Activated gamma-delta T cell treated with anti-CD3 and anti-CD28 coated beads, Interleukin-2, amount 50 U/mL, for 16 hours (primary cell): ENCODE measurements at places on chromosomes 12 and 14.

GRCh38 chr14:75433631-75434071 is 5.8 kb downstream of the JDP2 start:
- no peak for DNase-seq

DNA sequence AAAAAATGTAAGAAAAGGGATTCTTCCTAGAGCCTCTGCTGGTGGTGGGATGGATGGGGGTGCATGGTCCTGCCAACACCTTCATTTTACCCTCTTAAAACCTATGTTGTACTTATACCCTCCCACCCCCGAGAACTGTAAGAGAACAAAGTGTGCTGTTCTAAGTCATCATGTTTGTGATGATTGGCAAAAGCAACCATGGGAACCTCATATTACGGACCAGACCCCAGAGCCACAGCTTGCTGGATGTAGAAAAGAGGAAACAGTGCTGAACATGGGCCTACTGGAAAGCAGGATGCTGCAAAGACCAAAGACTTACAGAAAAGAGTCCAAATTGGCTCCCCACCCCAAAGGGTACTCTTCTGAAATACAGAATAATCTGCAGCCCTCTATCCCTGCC is 311.2 kb downstream of the DUSP6 start:
- DNase-seq = no peak

DNA sequence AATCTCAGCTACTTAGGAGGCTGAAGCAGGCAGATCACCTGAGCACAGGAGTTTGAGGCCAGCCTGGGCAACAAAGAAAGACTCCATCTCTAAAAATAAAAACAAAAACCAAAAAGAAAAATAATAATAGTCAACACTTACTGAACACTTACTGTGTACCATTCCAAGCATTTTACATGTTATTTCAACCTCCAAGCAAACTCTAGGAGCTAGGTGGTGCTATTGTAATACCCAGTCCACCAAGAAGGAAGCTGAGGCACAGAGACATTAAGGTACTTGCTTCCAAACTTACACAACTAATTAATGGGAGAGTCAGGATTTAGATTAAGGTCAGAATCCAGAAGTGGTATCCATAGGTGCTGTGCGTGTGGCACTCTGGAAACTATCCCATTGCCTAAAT is 13.7 kb upstream of the OR6J1 start:
- DNase-seq = no peak

- DNase-seq = no peak
Observed at GRCh38 chr14:88026890-88027289, 22.0 kb downstream of the GPR65 start.

GRCh38 chr12:66620688-66621087 is 58.2 kb downstream of the GRIP1 start:
- no peak for DNase-seq

DNA sequence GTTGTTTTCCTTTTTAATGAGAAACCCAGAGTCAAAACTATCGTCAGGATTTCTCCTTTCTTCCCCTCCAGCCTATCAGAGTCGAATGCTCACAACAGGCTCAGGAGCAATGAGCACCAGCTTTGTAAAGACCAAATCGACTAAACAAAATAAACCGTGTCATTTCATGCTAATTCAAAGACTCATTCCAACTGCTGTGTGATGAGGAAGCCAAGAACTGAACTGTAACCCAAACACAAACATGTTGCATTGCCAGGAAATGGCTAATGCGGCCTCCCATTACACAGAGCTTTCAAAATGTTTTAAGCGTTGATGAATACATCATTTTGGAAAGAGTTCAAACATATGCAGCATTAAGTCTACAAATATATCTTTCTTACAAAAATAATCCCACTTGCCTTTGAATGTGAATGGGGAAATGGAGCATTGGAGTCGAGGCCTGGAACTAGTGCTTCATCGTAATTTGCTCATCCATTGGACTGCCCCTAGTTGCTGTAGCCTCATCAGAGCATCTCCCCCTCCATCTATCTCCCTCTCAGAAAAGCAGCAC is 349.5 kb downstream of the GXYLT1 start:
- DNase-seq = no peak

DNA sequence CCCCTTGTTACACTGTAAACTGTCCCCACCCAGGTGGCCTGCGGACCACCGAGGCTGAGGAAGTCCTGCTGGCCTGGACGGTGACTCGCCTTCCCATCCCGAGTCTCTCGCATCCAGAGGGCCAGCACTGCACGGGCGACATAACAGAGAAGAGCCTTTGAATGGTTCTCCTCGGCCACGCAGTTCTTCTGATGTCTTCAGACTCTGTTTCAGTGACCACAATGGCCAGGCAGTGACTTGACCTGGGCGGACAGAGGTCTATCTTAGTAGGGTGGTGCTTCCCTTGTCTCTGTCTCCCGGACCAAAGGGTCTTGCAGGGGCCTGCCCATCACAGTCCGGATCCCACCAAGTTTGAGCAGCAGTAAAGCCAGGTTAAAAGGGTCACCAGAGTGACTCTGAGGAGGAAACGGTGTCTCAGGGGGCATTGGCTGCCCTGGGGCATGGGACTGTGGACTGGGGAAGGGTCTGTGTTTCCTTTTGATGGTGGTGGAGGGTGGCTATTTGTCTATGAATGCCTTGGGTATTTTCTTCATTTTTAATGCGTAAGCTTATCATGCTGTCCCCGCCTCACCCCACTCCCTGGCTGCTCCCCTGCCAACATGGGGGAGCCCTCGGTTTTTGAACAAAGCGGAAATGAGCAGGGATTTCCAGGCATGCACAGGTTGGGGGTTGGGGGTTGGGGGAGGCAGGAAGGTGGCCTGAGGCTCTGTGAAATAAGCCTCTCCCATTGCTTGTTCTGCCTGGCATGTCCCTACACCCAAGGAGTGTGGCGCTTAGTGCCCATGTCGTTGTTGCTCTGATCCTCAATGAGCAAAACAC is 10.3 kb downstream of the KRT85 start:
- DNase-seq = no peak

DNA sequence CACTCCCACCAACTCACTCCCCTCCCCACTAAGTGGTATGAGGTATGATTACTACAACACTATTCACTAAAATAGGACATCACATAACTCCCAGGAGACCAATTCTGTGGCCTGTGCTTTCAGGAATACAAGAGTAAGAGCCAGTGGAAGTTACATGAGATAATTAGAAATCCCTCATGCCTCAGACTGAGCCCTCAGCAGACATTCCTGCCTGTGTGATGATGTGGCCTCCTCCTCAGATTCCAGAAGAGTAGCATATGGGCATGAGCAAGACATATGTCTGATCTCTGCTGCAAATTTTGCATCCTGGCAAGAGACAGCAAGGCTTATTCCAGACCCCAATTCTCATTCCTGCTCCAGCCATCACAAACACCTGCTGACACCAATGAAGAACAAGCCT is 46.0 kb upstream of the BMP4 start:
- DNase-seq = no peak
